ENCODE measurements at places on chromosomes 7 and 10.

DNA sequence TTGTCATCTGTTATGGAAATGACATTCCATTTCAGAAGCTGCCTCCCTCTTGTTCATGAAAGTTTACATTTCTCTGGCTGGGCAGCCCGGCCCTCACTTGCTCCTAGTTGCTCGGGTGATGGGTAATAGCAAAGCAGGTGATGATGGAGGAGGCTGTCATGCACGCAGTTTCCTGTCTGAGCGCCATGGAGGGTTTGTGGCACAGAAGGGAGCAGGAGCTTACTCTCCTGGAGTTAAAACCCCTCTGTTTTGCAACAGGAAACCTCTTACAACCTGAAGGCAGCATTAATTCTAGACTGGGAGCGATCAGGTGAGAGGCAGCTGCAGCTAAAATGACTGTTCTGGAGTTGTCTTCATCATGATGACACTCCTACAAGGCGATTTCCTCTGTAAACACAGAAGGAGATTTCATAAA lies 34.1 kb upstream of the MKI67 start:
- no peak for DNase-seq

DNA sequence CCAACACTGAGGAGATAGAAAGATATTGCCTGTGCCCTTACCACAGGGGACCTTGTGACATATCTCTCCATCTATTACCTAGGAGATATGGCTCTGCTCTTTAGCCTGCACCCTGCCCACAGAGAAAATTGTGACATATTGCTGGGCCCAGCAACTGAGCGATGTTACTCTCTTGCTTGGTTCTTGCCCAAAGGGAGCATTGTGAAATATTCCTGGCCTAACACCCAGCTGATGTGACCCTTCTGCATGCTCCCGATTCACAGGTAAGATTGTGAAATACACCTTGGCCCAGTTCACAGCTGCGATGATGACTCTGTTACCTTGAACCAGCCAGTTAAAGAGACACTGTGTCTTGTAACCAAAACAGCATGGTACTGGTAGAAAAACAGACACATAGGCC lies 37.2 kb upstream of the ZNF107 start:
- no peak for DNase-seq

GRCh38 chr10:76082232-76082631 lies 650.8 kb downstream of the LRMDA start:
- no peak for DNase-seq

DNA sequence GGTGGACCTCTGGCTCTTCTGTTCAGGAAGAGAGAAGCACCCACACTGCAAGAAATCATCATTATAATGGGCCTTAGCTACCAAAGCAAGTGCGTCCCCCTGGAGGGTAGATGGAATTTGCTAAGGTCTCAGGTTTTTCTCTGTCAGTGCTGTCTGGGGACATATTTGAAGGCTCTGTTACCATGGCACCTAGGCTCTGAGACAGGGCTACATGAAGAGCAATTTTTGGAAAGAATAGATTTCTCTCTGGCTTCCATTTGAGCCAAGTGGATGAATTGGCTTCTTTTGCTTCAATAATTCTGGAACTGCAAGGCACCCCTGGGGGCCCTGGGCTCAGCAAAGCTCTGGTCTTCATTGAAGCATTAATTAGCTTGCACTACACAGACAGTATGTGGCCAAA lies 349.1 kb upstream of the GALNT17 start:
- DNase-seq, result no peak

DNA sequence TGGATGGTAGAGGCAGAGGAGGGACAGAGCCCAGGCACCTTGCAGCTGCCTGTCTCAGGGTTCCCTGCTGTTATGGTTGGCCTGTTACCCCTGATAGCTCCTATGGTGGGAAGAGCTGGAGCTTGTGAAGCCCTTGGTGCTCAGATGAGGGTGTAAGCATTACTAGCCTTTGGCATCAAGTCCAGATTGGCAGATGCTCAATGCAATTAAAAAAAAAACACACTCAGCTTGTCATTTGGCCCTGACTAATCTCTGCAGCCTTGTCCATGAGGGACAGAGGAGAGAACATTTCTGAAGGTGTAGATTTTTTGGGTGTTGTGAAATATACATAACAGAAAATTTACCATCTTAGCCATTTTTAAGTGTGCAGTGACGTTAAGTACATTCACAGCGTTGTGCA lies 86.3 kb downstream of the PLPP4 start:
- no peak for DNase-seq

DNA sequence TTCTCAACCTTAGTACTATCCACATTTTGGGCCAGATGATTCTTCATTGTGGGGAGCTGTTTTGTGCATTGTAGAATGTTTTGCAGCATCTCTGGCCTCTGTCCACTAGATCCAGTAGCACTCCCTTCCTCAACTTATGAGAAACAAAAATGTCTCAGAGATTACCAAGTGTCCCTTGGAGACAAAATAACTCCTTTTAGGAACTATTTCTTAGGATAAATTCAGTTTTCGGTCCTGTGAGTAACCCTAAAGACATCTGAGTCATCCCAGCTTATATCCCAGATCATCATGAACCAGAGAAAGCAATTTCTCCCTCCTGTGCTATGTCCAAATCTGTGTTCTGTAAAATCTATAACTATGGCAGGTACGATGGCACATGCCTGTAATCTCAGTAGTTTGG lies 266.6 kb upstream of the PHYHIPL start:
- DNase-seq, result no peak

GRCh38 chr10:86344714-86345161 lies 21.9 kb downstream of the GRID1 start:
- DNase-seq, result no peak

- no peak for DNase-seq
Measured at GRCh38 chr10:94936721-94937120, 1.7 kb upstream of the CYP2C9 start.

DNA sequence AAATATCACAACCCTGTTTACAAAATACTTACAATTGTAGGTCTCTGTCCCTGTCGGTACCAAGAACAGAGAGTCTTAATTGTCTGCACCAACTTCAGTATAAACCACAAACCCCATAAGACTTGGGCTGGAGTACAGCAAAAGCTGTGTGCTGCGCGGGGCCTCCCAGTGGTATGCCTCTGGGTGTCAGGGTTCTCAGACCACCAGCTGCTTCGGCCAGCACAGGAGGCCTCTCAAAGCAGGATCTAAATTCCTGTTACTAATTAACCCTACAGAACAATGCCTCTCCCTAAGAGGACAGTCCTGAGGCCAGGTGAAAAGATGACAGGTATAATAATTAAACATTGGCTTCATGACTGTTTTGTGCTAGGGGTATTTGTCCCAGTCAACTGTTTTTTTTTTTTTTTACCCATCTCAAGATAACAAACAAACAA lies 957 bp upstream of the SVIL start:
- no peak for DNase-seq

GRCh38 chr10:351770-352334 lies 216.6 kb downstream of the ZMYND11 start:
- no peak for DNase-seq

DNA sequence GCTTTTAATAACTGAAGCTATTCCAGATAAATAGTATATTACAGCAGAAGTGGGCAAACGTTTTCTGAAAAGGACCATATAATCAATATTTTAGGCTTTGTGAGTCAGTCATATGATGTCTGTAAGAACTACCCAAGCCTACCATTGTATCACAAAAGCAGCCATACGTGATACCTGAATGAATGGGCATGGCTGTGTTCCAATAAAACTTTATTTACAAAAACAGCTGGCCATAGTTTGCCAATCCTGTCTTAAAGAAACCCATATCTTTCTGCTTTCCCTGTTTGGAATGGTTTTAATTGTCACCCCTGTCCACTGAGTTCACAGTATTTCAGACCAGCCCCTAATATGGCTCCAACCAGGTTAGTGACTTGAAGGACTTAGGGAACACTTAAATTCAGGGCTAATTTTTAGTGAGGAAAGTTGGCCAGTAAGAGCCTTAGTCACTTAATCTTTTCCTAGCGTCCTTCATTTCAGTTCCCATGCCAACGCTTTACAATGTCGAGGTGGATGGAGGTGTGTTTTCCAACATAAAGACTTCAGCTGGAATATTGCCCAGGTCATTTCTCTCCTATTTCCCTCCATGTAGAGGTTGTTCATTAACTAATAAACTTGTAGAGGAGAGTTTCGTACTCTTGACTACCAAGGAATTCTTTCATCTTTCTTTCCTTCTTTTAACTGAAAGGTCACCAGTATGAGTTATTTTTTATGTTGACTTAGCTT lies 184.5 kb downstream of the TRIL start:
- DNase-seq, result no peak

DNA sequence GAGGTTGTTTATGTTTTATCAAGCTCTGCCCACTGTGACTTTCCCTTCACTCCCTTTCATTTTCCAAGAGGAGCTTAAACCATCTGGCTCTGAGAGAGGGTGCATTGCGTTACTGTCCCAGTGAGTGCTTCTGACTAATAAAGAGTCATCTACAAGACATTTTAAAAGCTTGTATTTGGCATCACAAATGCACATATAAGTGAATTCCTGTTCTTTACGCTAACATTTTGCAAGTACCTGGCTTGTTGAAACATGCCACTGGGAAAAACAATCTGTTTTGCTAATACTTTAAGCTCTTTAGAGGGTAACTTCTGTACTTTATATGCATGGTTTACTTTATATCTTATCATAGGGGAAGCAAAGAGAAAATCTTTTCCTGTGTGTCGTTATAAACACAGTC lies 534.6 kb upstream of the POM121L12 start:
- no peak for DNase-seq

GRCh38 chr7:119692541-119692940 lies 580.4 kb upstream of the KCND2 start:
- no peak for DNase-seq

DNA sequence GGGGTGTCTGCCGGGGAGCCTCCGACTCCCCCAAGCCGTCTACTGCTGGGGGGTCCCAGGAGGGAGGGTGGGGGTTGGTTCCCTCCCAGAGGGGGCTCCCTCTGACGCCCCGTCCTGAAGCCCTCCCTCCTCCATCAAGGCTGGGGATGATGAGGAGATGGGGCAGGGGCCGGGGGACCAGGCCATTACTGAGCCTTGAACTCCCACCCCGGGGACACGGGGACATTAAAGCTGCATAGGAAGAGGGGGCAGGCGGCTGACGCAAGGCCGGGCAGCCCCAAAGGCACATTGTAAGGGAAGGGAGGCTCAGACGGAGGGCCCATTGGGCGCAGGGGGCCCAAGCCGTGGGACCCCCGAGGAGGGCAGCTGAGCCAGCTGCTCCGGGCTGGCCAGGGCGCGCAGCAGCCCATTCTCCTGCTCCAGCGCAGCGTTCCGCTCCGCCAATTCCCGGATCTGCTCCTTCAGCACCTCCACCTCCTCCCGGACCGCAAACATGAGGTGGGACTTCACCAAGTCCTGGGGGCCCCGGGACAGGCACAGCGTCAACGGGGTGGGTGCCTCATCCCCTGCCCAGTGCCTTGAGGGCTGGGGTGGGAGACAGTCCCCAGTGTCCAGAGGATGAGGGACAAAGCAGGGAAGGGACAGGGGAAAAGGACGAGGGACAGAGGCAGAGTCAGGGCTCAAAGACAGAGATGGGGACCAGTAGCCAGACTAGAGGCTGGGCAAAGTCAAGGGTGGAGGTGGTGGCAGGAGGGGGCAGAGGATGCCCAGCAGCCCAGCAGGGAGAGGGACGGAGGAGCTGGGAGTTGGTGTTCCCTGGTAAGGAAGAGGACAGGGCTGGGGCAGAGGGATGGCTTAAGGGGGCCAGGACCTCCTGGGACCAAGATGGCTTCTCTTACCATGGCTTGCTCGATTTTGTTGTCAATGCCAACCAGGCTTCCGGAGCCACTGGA lies 2.9 kb upstream of the SPACDR start:
- DNase-seq, result no peak

GRCh38 chr7:74101061-74101681 lies 17.6 kb downstream of the LIMK1 start:
- DNase-seq, result no peak

GRCh38 chr10:72831696-72832409 lies 61.7 kb upstream of the OIT3 start:
- no peak for DNase-seq

- no peak for DNase-seq
Measured at GRCh38 chr10:30803058-30803457, 173.5 kb upstream of the LYZL2 start.

DNA sequence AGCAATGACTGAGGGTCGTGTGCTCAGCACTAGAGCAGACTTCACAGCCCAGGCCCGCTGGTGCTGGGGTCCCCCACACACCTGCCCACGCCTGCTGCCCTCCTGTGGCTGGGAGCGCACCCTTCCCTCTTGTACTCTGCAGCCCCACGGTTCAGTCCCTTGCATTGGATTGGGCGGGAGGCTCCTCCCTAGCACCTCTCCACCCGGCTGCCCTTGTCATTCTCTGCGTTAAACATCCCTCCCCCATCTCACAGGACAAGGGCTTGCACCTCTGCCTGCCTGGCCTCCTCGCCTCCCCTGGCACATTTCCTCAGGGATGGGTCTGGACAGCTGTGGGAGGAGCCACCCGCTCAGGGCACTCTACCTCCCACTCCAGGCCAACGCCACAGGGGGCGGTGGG lies 68.6 kb downstream of the ALOX5 start:
- no peak for DNase-seq

- DNase-seq, result peak; percentile 68
Measured at GRCh38 chr10:79067241-79068202, 1.2 kb upstream of the ZMIZ1 start.

- DNase-seq, result no peak
Measured at GRCh38 chr10:126904818-126905701, at the start of gene DOCK1. Gene DOCK1, plus strand, starts transcription at chr10:126905428. Its CDS starts 90 bp downstream, at chr10:126905518.

- no peak for DNase-seq
Measured at GRCh38 chr7:131845573-131846314, 289.3 kb upstream of the PODXL start.

GRCh38 chr7:38294926-38295325 lies 21.5 kb upstream of the TARP start:
- no peak for DNase-seq

GRCh38 chr10:123926401-123927264 lies 35.0 kb upstream of the CPXM2 start:
- no peak for DNase-seq

DNA sequence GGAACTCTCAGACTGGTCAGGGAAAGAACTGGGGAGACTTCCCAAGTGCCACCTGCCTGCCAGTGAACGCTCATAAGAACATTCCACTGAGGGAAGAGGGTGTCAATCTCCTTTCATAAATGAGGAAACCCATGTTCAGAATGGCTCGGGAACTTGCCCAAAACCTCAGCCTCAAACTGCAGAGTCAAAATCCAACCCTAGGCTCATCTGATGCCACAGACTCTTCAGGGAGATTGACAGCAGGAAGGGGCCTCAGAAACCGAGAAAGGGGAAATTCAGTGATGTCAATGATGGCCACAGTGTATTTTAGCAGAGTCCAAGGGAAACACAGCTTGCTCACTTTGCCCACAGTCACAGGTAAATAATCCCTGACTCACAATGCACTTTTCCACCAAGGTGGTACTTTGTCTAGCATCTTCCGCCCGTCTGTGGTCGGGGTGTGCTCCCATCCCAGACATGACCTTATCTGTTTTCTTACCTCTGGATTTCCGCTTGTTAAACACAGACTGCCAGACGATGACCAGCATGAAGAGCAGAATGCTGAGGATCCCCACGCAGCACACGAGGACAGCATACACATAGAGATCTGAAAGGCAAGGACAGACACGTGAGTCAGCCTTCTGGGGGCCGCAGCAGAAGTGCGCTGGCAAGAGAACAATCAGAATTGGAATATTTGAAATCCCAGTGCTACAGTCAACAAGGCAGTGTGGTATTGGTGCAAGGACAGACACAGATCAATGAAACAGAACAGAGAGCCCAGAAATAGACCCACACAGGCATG lies 38.4 kb downstream of the VSTM4 start:
- no peak for DNase-seq

GRCh38 chr10:106959521-106959920 lies 205.0 kb downstream of the SORCS1 start:
- no peak for DNase-seq

Data from activated CD4-positive, alpha-beta T cell treated with anti-CD3 and anti-CD28 coated beads, Interleukin-2, amount 50 U/mL, for 24 hours (primary cell).